Foreskin melanocyte (primary cell): ENCODE measurements at places on chromosomes 7 and 10.

- no peak for DNase-seq
These were observed 12.7 kb upstream of the LARP4B start for GRCh38 chr10:944034-944831.

- peak; percentile 32 for DNase-seq
These were observed 204.6 kb downstream of the ARHGAP21 start for GRCh38 chr10:24518981-24519597.

DNA sequence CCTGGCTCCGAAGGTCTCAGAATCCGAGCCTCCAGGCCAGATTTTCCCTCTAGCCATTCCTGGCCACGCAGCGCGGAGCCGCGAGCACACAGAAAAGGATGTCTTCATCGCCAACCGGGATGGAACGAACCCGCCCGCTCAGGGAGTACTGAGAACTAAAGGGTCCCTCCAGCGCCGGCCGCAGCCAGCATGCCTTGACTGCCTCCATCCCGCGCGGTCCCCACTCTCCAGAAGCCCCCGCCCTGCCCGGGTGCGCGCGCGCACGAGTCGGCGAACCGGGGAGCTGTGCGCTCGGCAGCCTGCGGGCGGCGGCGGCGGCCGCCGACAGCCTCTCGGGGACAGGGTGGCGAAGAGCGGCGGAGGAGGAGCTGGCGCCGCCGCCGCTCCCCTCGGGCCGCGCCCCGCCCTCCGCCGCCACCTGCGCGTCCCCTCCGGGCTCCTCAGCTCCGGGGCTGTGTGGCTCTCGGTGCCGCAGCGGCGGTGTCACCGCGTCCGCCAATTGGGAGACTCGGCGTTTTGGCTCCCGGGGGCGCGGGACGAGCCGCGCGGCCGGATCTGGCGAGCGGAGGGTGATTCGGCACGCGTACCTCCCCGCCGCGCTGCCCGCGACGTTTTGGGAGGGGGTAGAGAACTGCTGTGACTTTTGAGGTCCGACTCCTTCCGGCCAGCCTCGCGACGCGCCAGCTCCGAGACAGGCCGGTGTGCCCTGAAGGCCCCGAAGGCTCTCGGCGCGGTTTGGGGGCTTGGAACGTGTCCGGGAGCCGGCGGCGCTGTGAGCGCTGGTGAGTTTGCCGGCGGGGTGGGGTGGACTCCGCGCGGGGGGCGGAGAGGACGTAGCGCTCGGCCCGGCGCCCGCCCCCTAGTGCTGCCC lies 453 bp upstream of the GALNT17 start:
- no peak for DNase-seq

DNA sequence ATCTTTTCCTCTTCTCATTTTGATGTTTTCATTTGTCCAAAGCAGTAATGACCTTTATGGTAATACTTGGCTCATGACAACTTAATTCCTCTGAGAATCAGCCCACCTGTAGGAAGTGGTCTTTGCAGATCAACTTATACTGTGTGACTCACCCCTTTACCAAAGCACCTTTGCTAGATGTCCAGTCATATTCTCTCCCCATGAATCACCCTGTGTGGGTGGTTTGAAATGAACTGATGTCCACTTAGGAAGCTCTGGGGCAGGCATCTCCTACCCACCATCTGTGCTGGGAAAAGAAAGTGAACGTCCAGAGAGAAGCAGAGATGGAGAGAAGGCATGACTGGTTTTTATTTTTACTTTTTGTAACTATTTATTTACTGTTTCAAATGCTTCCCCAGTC lies 410.3 kb downstream of the KIF20B start:
- no peak for DNase-seq

GRCh38 chr7:13851736-13852135 lies 137.7 kb downstream of the ETV1 start:
- DNase-seq: no peak

DNA sequence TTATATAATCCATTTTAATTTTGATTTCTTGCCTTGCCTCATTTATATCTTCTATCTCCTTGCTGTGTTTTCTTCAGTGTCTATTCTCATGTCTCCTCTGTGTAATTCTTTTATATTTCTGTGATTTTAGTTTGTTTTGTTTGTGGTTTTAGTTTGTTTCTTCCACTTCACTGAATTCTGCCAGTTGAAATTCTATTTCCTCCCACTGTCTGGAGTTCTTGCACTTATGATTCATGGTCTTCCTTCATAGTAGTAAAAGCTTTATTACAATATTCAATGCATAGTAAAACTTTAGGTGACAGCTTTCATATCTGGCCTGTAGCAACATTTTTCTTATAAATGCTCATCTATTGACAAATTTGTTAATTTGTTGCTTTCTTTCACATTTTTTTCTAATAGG lies 113.3 kb downstream of the MAGI2 start:
- no peak for DNase-seq

DNA sequence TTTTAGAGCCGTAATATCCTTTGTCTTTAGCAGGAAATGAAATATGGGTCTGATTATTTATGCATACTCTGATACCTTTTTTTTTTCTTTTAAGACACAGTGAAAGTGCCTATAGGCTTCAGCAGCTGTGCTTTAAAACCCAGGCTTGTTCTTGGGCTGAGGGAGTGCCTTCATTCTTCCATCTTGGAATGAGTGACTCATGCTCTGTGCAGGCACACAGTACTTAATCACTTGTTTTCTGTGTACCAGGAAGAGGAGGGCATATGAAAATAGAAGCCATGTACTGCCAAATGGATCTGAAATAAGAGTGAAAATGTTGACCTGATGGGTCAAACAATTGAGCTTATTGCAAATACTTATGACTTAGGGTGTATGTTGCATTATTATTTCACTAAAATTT lies 12.0 kb downstream of the INPP5F start:
- DNase-seq: peak; percentile 88

DNA sequence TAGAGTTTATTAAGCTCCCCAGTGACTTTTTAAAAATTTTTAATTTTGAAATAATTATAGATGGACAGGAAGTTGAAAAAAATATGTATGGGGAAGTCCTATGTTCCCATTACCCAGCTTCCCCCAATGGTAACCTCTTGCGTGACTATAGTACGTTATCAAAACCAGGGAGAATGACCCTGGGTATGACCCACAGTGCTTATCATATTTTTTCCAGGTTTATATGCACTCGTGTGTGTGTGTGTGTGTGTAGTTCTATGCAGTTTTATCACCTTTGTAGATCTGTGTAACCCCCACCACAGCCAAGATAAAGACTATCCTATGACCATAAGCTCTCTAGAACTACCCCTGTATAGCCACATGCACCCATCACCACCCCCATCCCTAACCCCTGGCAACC lies 72.8 kb downstream of the TBXAS1 start:
- DNase-seq: no peak

DNA sequence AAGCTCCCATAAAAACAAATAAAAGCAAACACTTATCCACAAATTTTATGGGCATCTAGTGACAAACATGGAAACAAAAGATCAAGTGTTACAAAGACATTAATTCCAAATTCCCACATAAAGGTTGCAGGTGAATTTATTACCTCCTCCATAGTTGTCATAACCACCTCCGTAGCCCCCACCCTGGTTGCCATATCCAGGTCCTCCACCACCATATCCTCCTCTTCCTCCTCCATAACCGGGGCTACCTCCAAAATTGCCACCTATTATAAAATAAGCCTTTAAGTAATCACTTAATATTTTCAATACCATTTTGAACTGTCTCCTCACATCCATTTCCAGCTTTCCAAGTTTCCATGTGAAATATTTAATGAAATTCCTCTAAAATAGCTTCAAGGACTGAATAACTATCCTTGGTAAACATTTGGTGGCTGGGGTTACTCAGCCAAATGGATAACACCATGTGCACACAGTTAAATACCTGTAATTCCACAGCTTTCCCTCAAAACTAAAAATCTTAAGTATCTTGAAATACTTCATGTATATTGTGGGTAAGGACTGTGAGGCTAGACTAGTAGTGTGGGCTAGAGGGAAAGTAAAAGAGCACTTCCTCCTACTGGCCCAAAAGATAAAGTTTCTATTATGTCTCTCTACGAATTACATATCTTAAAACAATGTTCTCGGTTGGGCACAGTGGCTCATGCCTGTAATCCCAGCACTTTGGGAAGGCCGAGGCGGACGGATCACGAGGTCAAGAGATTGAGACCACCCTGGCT lies 6.9 kb downstream of the HNRNPA2B1 start:
- DNase-seq: no peak

GRCh38 chr7:81419731-81420130 lies 350.1 kb downstream of the HGF start:
- no peak for DNase-seq

- no peak for DNase-seq
These were observed 188.5 kb upstream of the SHH start for GRCh38 chr7:156000601-156001396.

DNA sequence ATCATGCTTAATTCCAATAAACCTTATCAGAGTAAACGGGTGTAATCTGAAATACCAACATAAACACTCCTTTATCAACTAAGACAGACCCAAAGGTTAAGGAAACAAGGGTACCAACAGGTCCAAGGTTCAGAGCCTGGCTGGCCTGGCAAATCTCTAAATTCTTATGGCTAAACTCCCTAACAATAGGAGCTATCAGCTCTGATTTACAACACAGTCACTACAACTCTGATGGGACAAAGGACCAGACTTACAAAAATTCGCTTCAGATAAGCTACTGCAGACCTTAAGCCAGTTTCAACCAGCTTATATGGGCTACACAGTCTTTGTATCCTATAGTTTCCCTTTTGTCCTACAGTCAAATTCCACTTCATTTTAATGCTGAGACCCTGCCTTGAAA lies 381.9 kb downstream of the ZWINT start:
- no peak for DNase-seq

DNA sequence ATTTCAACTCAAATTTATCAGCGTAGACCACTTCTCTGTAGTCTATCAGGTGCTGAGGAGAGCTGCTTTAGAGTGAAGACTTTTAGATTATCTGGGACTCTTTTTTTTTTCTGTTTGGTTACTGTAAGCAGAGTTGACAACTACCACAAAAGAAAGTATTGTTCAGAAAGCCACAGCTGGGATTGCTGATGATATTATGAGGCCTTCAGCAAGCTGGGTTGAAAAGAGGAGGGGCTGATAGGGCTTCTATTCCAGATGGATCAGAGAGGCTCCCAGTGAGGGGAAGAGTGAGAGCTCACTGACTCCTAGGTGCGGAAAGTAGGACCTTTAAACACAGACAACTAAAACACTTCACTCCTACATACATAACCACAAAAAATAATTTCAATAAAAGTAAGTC lies 188.5 kb upstream of the FERD3L start:
- DNase-seq: peak; percentile 47

DNA sequence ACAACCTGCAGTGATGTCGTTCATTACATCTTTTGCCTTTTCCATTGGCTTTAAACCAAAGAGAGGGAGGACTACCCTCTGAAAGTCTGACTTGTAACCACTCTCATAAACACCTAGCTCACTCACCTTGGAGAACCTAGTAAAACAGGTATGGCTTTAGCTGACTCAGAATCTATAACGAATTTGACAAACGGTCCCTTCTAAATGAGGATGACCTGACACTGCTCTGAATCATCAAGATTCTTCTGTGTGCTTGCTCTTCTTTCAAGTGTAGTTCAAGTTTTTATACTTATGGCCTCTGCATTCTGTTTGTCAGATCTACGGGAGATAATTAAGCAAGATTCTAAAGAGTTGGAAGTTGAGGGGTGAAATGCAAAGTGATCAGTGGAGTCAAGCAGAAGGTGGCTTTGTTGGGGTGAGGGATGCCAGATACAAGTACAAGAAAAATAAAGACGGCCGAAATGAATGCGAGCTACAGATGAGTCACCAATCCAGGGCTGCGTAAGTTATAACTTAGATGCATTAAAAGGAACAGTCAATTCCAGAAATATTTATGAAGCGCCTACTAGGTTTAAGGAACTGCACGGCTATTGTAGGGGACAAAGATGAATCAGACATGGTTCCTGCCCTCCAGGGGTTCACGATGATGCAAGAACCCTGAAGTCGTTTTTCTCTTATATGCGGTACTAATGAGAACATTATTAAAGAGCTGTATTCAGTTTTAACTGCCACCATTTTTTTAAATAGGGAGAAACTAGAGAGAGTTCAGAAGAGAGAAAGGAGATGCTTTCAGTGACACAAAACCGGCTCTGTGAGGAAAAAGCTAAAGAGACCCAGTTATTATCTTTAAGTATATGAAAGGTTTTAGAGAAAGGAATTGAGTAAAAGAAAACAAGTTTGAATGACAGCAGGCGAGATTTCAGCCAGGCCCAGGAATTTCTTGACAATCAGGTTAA lies 6.5 kb downstream of the HIPK2 start:
- peak; percentile 95 for DNase-seq

GRCh38 chr7:77537778-77538280 lies 734 bp downstream of the PTPN12 start:
- peak; percentile 36 for DNase-seq

GRCh38 chr10:33800545-33800944 lies 466.1 kb upstream of the NRP1 start:
- no peak for DNase-seq
